Renal cortical epithelial cell (primary cell): ENCODE measurements at places on chromosomes 6 and 20. TPM values are rescaled to one million over a fixed set of nuclear protein-coding genes. Genes with fewer than 3 reads are reported as not detected.

DNA sequence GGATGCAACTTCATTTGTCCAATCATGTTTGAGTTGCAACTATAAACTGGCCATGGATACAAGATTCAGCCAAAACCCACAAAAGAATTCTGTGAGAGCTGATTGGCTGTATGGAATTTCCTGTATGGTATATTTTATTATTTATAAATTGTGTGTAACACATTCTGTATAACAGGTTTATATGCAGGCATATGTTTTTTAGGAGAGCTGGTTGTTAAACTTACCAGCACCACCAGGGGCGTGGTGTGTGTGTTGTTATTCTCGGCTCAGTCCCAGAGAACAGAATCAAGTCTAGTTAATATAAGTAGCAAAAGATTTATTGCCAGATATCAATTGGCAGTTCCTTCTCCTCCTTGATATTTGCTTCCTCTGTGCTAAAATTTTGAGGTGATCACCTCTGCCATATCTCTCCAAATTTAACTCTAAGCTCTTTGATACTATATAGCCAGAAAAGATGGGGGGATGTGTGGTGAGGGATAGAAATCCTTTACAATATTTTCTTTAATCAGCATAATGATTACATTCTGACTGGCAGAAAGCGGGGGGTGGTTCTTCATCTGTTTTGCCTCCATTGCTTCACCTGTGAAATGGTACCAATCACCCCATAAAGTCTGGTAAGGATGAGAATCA lies 22.9 kb downstream of the CNBD2 start:
- peak; percentile 33 for DNase-seq

- DNase-seq, result peak; percentile 87
Observed at GRCh38 chr20:17558154-17558940, 11.5 kb upstream of the DSTN start.

GRCh38 chr6:105882121-105882803 lies 203.9 kb upstream of the PRDM1 start:
- peak; percentile 39 for DNase-seq

The AARS2 gene
- 8.2 and 15.5 TPM in 2 replicates for total RNA-seq

The GFRA4 gene
- not detected in 2 replicates for total RNA-seq

The DDO gene
- 4.8 and 7.3 TPM in 2 replicates for total RNA-seq
